Skeletal muscle cell (primary cell): ENCODE measurements at places on chromosomes 7 and 10.

DNA sequence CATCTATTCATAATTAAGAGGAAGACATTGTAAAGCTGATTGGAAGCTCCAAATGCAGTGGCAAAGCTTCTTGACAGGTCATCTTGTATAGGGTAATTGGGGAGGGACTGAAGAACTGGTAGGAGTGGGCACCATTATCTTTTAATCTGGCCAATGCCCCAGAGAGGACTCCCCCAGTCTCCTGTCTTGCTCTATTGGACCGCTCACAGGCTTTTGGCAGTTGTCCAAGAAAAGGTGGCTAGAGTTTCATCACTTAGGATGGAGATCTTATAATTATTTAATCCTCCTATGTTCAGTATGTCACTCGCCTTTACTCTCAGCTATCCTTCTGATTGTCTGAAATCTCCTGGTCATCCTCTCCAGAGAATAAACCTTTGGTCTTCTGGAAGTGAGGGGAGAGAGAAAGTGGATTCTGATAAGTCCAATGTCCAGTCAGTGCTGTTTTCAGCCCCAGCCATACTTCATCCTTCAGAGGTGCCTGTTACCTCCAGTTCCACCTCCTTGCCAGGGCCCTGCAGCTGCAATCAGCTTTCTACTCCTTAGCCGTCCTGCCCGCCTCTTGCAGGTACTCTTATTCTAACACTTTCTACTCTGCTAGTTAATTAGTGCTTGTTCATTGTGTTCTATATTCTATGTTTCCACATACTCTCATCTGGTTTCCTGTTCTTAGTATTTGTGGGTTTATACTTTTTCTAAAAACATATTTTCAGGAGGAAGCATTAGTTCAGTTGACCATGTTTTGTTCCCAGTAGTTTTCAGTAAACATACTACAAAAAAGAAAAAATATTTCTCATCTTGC is 241.6 kb downstream of the NSUN6 start:
- DNase-seq: no peak

GRCh38 chr10:44569193-44570091 is 184.5 kb upstream of the CXCL12 start:
- DNase-seq: peak; percentile 79

DNA sequence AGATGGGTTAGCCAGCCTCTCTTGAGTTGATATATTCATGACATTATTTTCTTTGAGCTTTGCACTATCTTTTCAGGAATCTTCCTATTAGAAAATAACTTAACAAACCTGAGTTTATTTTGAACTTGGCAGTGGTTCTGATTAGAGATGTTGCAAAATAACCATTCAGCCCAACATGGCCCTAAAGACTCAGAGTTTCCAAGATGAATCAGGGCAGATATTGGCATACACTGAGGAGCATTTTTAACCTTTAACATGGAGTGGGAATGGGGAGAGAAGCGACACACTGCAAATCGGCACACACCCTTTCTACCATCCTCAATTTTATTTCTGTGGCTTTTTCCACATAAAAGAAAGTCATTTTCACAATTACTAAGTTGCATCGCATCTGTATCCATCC is 190.8 kb downstream of the TRIL start:
- peak; percentile 39 for DNase-seq

DNA sequence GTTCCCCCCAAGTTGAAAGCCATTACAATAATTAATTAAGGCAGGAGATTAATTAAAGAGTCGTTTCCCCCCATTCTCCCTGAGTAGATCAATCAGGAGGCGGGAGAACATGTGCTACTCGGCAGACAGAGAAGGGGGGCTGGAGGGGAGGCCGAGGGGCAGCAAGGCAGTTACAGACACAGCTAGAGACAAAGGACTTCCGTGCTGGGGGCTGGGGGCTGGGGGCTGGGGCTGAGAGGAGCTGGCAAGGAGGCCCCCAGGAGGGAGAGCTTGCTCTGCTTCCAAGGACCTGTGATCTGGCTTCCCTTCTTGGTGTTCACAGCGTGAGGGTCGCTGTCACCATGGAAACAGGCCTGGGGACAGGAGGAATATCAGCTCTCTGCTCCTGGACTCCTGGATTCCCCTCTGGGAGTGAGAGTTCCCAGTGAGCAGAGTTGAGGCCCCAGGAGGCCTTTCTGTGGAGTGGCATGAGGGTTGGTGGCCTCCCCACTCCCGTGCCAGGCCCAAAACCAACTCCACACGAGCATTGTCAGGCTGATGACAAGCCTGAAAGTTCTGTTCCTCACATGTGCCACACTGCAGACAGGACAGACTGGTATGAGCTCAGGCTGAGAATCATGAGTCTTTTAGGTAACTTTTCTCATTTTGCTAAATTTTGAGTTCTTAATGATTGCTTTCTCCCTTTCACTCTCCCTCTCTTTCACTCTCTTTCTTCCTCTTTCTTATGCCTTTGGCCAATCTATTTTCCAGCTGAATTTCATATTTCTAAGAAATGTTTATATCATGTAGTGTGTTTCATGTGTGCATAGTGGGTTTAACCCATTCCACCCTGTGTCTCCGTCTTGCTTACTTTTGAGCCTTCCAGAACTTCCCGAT is 16.4 kb downstream of the FAM241B start:
- DNase-seq: no peak

DNA sequence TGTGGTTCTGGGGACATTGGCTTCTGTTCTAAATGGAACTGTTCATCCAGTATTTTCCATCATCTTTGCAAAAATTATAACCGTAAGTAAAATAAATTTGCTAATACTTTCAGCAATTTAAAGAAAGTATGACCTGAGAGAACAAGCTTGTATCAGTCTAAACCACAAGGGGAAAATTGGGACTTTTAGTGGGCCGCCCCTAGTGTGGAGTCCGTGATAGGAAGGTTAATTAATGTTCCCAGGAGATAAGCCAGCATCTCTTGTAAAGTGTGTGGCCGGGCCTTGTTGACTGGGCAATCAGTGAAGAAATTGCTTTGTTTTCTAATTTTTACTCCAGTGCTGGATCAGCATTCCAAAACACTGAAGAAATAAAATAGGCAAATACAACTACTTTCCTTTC is 83.0 kb downstream of the ABCB5 start:
- DNase-seq: no peak

GRCh38 chr7:152674860-152675758 is 832 bp downstream of the XRCC2 start:
- no peak for DNase-seq

DNA sequence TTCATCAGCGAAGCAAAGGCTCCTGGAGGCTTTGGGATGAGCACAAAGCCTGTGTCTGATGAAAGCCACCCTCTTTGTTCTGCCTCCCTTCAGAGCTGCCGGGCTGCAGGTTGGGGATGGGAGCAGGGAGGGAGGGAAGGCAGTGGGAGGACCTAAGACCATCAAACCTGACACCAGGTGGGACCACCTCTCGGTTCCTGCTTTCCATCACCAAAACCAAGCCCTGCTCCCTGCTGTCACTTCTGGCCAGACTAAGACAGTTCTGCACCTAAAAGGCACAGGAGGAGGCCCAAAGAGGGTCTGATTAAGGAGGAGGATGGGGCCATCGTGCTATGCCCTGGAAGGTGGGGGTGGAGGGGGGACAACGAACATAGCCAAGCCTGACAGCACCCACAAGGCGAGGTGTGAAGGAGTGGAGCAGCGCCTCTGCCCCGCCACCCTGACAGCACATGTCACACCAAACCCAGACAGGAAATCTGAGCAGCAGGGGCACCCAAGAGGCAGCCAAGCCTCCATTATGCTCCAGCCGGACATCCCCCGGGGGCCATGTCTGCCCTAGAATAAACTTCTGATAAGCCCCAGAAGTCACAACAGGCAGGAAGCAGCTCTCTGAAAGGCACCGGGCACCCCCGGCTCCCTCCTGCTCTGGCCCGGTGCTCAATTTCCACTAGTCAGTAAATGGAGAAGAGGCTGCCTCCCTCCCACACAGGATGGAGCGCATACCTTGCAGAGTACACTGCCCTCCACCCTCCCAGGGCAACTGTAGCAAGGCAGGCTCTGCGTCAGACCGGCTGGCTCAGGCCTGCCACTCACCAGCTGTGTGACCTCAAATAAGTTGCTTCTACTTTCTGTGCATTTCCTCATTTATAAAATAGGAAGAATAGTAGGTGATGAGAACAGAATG is 48.9 kb downstream of the DLG5 start:
- peak; percentile 48 for DNase-seq

GRCh38 chr10:62083412-62084267 is 182.1 kb downstream of the ARID5B start:
- peak; percentile 69 for DNase-seq

DNA sequence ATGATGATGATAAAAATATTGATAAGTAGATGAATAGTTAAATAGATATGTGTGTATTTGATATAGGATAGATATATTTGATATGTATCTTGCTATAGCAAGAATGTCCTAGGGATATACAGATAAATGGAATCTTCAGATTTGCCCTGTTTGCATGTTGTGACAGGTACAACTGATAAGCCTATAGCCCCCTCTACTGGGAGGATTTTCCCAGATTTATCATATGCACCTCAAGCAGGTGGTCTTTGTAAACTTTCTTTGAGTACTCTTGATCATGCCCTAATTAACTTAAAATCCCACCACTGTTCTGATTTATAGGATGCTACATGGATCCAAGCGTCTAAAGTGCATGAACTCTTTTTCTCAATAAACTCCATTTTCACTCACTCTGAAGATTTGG is 1050.7 kb downstream of the SORCS3 start:
- no peak for DNase-seq

DNA sequence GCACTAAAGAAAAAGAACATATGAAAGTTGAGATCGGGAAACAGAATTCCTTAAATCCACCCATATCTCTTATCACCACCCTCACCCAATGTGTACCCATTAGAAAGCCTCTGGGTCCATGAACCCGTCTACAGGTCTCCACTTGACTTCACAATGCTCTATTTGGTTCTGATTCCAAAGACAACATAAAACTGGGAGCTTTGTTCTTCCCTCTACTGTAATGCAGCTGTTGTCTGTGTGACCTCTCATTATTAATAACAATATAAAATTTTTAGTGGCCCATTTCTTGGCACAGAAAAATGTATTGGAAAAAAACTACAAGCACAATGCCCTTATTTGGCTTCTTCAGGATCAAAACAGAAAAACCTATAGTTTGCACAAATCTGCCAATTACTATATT is 30.0 kb downstream of the DOCK4 start:
- no peak for DNase-seq

DNA sequence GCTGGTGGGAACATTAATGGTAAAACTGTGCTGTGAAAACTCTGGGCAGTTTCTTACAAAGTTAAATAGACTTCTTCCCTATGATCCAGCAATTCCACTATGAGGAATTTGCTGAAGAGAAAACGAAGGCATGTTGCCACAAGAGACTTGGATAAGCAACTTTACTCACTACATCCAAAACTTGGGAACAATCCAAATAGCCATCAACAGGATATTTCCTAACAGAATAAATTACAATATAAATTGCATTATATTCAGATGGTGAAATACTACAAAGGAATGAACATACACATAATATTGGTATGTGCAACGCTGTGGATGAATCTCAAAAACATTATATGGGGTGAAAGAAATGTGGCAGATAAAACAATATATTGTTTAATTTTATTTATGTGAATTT is 21.4 kb upstream of the MKI67 start:
- peak; percentile 49 for DNase-seq

- DNase-seq: no peak
Observed at GRCh38 chr10:42801135-42801534, 18.5 kb downstream of the BMS1 start.

GRCh38 chr10:80871083-80871482 is 333.4 kb downstream of the SH2D4B start:
- no peak for DNase-seq

- DNase-seq: no peak
Observed at GRCh38 chr7:131095346-131095745, 232.3 kb upstream of the MKLN1 start.

- no peak for DNase-seq
Observed at GRCh38 chr10:11326241-11326640, 285.2 kb downstream of the USP6NL start.

- DNase-seq: no peak
Observed at GRCh38 chr10:68046642-68047041, 28.4 kb downstream of the HERC4 start.

- DNase-seq: no peak
Observed at GRCh38 chr10:71887743-71888142, 36.7 kb upstream of the PSAP start.

DNA sequence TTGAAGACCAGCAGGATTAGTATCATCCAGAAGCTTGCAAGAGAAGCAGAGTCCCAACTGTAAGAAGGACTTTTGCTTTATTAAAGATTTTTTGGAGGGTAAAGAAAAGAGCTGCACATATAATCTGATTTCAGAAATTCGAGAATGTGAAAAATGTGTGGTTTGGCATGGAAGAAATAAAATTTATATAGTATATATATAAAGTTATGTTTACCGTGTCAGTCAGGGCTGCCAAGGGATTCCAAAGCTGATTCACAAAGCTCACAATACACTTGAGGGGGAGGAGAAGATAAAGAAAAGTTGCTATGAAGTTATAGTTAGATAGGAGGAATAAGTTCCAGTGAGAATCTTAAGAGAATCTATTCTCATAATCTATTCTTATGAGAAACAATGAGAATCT is 231.8 kb upstream of the CACNA2D1 start:
- DNase-seq: no peak

DNA sequence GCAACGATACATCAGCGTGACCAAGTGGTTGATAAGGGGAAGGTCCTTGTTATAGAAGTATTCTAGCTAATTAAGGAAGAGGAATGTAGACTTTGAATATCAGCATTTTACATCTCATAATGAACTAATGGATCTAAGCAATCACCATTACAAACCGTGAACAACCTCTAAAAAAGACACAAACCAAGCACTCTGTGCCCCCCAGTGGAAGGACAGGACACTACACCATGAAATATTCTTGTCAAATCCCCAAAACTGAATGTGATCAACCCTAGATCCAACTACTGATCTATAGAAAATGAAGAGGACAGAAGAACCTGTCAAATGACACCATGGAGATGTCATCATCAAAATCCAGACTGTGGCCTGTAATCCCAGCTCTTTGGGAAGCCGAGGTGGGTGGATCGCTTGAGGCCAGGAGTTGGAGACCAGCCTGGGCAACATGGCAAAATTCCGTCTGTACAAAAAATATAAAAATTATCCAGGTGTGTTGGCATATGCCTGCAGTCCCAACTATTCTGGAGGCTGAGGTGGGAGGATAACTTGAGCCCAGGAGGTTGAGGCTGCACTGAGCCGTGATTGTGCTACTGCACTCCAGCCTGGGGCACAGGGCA is 111.3 kb upstream of the CARD11 start:
- DNase-seq: peak; percentile 4

DNA sequence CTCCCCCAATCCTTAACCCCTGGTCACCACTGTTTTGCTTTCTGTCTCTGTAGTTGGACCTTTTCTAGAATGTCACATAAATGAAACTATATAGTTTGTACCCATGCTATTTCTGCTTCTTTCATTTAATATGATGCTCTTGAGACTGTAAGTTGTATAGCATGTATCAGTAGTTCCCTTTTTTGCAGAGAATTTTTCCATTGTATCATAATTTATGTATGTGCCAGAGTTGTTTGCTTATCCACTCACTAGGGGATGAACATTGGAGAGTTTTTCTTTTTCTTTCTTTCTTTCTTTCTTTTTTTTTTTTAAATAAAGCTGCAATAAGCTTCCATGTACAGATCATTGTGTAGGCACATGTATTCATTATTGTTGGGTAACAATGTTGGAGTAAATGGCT is 544.8 kb downstream of the CNTNAP2 start:
- no peak for DNase-seq
